ENCODE measurements at places on chromosomes 1 and 21.

DNA sequence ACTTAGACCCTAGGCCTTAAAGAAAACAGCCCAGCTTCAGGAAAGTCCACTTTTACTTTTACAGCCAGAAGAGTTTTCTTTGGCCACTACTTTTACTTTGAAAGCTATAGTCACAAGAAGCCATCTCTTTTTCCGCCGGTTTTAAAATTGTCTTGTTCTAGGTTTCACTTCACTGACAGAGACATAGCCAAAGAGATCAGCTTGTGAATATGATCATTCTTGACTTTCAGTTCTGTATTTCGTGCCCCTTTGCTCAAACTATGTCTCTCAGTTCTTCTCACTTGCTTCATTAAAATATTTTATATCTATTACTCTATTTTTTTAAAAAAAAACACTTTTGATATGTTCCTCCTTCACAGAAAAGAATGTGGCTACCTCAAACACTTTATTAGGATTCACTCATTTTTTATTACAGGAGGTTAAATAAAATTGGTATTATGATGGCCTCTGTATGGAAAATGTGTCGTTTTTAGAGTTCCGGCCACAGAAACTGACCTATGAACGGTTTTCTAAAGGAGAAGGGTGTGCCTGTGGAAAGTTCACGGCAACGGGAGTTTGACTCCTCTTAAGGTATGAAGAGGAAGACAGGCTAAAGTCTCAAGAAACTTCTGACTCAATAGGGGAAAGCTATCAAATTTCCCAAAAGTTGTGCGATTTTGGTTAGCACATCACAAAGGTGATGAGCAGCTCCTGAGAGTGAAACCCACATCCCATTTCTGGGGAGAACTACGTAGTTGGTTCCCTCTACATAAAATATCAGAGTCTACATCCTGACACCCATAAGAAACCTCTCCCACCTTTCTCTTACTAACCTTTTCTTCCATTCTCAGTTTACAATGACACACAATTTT is 1.2 kb downstream of the MCOLN2 start:
- DNase-seq = no peak

- DNase-seq = peak; percentile 18
Observed at GRCh38 chr1:117014209-117014608, 12.6 kb downstream of the CD101 start.

DNA sequence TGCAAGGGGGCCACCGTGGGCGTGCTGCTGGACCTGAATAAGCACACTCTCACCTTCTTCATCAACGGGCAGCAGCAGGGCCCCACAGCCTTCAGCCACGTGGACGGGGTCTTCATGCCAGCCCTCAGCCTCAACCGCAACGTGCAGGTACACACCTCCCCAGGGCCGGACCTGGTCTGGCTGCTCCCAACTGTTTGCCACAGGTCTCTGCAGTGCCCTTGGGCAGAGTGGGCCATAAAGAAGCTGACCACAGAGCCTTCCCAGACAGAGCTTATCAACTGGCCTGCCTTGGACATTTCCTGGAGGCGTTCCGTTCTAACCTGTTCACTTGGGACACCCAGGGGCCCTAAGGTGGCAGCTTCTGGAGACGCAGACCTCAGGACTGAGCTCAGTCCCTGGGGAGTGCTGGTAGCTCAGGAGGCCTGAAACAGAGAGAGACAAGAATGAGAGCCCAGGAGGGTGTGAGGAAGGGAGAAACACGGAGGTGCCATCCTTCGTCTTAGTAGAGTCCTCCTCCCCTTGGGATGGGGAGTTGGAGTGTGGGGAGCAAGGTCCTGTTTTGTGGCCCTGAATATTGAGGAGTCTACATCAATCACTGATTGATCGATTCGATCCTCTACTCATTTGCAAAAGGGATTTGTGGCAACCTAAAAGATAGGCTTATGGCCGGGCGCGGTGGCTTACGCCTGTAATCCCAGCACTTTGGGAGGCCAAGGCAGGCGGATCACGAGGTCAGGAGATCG is 27.0 kb upstream of the GNPAT start:
- DNase-seq = no peak

DNA sequence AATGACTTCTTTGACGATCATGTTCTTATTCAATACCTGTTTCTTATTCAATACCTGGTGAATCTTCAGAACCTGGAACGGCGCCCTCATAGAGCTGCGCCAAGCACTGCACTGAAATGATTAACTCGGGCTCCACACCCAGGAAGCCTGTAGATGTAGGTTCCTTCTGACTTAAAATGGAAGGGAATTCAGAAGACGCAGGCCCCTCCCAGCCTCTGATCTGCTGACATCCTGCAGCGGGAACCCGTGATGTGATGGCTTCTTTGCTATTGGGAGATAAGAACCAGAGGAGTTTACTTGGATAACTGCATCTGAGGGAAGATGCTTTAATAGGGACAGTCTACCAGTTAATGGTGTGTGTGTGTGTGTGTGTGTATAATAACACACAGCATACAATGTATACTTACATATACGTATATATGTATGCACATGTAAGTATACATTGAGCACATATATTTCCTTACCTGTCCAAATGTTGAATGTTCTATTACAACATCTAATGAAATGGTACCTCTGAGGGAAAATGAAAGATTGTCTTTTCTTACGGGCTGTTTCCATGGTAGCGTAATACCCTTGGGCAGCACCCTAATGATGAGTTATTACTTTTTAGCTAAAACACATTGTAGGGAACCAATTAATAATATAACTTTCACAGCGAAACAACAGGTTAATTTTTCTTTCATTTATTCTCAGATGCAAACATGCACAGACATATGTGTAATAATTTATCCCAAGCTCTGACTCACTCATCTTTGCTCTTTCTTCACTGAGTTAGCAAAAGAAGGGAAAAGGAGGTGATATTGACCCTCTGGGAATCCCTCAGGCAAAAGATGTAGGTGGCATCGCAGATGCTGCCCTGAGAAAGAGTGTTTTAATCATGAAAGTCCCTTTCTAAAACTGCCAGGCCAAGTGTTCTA is 379.8 kb downstream of the SIPA1L2 start:
- no peak for DNase-seq

DNA sequence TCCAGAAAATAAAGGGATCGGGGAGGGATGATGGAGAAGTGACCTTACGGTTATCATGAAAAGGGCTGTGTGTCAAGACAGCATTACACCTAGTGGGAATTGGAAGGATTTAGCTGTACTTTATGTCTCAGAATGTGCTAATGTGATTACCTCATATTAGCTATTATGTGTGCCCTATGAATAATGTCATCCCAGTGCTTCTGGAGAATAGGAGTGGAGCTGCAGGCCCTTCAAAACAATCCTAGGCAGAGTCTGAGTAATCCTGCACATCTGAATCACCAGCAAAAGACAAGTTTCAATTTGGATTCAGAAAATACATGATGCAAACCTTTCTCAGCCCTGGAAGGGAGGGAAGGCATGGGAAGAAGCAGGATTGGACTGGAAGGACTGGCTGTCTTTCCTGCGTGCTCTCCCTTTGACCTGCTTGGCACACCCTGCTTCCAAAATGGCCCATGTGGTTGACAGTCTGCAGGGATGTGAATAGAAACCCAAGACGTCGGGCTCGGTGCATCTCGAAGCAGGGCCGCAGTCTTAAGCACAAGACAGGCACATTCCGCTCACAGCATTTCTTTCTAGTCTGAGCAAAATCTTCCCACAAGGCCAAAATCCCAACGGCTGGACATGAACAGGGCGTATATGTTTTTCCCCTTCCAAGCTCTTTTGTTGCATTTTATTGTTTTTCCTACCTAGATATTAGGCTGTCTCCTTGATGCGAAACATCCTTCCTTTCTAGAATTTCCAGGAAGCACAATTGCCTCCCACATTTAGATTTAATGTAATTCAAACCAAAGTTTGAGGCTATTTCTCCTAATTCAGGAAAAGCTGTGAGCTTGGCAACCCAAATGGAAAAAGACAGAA is 54.3 kb upstream of the TARBP1 start:
- peak; percentile 91 for DNase-seq

- DNase-seq = no peak
Observed at GRCh38 chr1:66395202-66396061, 138.5 kb upstream of the SGIP1 start.

GRCh38 chr1:173191011-173191705 is 16.0 kb downstream of the TNFSF4 start:
- no peak for DNase-seq

- DNase-seq = no peak
Observed at GRCh38 chr1:221437171-221437570, 304.7 kb downstream of the DUSP10 start.

DNA sequence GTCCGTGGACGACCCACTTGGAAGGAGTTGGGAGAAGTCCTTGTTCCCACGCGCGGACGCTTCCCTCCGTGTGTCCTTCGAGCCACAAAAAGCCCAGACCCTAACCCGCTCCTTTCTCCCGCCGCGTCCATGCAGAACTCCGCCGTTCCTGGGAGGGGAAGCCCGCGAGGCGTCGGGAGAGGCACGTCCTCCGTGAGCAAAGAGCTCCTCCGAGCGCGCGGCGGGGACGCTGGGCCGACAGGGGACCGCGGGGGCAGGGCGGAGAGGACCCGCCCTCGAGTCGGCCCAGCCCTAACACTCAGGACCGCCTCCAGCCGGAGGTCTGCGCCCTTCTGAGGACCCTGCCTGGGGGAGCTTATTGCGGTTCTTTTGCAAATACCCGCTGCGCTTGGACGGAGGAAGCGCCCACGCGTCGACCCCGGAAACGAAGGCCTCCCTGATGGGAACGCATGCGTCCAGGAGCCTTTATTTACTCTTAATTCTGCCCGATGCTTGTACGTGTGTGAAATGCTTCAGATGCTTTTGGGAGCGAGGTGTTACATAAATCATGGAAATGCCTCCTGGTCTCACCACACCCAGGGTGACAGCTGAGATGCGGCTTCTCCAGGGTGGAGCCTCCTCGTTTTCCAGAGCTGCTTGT is 32.4 kb downstream of the PRMT2 start:
- no peak for DNase-seq

DNA sequence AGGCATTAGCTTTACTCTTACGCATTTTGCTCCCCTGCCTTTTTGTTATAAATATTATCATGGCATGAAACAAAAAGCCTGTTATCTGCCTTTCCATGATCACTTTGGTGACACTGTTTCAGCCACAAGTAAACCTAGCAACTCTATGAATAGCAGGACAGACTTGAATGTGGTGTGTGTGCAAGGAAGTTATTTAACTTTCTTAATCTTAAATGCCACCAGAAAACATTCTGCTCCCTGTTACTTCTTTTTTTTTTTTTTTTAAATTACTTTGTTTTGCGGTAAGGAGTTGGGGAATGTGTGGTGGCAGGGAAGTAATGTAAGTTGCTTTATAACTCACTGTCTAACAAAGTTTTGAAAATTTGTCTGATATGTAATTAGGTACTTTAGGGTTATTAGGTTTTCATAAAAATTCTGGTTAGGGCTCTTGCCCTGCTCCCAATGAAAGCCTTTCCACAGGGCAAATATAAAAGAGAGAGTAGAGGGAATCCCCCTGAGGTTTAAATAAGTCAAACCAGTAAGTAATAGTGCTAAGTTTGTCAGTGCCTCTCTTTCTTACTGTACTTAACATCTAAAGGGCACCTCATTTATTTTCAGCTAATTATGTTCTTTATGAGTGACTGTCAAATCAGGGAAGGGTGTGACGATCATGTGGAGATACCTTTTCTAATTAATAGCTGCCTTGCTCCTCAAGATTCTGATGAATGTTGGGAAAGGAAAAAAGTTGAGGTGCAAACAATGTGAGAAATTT is 39.5 kb downstream of the RASAL2 start:
- DNase-seq = no peak

Data from non-pigmented ciliary epithelial cell (primary cell).